ENCODE measurements at places on chromosomes 13 and 19.

DNA sequence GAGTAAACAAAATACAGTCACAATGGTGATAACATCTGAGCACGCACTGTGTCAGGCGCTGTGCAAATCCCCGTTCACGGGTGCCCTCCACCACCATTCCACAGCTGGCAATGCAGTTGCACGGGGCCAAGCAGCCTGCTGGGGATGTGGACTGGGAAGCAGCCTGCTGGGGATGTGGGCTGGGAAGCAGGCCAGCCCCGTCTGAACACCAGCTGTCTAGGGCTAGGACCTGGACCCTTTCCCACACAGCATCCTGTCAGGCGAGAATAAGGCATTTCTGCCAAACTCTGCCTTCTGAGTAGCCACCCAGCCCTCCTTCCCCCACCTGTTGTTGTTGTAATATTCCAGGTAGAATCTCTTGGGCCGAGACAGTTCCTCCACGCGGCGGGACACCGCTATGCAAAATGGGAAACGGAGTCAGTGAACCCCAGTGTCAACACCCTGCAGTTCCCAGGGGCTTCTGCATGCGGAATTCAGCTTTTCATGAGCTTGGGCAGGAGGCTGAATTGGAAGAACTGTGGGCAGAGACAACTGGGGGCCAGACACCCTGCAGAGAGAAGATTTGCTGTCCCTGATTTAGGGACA, 27.8 kb upstream of the MIER2 start:
- no peaks in the 10 kb centered on the region for H3K4me1 ChIP-seq
- DNase-seq, result no peak
- H3K27ac ChIP-seq, result no peak overlapping the region

- peaks cover 96% of the 10 kb centered on the region for H3K36me3 ChIP-seq
- H3K27me3 ChIP-seq, result no peaks in the 10 kb centered on the region
- no peak overlapping the region for H3K4me3 ChIP-seq
Measured at GRCh38 chr19:5925830-5926427, 11.9 kb downstream of the CAPS start.

DNA sequence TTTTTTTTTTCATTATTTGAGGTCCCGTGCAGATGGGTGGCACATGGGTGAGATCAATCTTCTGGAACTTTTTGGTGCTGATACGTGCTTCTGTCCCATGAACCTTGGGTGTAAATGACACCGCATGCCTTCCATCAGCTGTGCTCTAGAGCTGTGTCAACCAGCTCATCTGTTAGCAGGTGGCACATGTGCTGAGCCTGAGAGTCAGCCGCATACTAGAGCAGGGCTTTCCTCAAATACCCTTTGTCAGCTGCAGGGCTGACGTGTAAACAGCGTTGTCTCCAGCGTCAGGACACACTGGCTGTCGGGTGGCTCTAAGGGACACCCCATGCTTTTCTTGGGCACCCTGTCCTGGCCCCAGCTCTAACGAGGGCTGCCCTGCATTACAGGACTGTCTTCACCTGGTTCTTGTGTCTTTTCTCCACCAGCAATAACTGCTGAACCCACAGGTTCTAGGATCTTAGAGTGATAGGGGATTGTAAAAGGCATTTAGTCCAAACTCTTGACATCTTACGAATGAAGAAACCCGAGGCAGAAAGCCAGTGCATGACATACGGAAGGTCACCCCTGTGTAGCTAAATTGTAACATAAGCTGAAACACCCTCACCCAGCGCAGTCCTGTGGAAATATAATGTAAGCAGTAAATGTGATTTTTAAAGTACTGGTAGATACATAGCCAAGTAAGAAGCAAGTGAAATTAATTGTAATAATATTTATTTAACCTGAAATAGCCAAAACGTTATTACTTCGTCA, 119.5 kb downstream of the LRCH1 start:
- H3K4me1 ChIP-seq, result peaks cover 32% of the 10 kb centered on the region
- H3K27ac ChIP-seq, result no peak overlapping the region
- H3K36me3 ChIP-seq, result peaks cover 24% of the 10 kb centered on the region

GRCh38 chr19:38763795-38764220, 9.5 kb downstream of the LGALS7 start:
- H3K36me3 ChIP-seq, result no peaks in the 10 kb centered on the region
- no peaks in the 10 kb centered on the region for H3K4me1 ChIP-seq
- H3K27me3 ChIP-seq, result no peaks in the 10 kb centered on the region
- H3K27ac ChIP-seq, result no peak overlapping the region

GRCh38 chr13:66469745-66470144, 760.4 kb downstream of the PCDH9 start:
- no peak overlapping the region for H3K27ac ChIP-seq
- H3K27me3 ChIP-seq, result no peaks in the 10 kb centered on the region
- H3K36me3 ChIP-seq, result no peaks in the 10 kb centered on the region
- H3K4me1 ChIP-seq, result no peaks in the 10 kb centered on the region

GRCh38 chr13:23695711-23696464, 125.7 kb downstream of the TNFRSF19 start:
- H3K4me1 ChIP-seq, result peaks cover 7% of the 10 kb centered on the region
- H3K27me3 ChIP-seq, result no peaks in the 10 kb centered on the region
- H3K27ac ChIP-seq, result no peak overlapping the region
- DNase-seq, result no peak
- H3K36me3 ChIP-seq, result no peaks in the 10 kb centered on the region

- no peak overlapping the region for H3K27ac ChIP-seq
- H3K36me3 ChIP-seq, result no peaks in the 10 kb centered on the region
- no peak for DNase-seq
- H3K4me3 ChIP-seq, result no peak overlapping the region
- H3K4me1 ChIP-seq, result no peaks in the 10 kb centered on the region
Measured at GRCh38 chr19:35090160-35090505, 25.5 kb upstream of the FXYD3 start.

DNA sequence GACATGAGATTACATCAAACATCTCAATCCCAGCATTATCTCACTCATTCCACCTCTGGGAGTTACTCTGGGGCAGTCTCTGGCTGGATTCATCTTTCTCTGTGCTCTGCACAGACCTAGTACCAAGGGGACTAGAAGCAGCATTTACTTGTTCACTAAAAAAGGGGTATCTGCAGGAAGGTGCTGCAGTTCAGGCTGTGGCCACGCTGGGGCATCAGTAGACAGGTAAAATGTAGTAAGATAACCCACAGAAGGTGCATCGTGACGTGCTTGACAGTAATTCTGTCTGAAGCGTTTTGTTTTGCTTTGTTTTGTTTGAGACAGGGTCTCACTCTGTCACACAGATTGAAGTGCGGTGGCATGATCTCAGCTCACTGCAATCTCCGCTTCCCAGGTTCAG, 29.3 kb downstream of the ZNF564 start:
- no peak overlapping the region for H3K27ac ChIP-seq
- peak overlapping the region; percentile 65 for H3K4me3 ChIP-seq
- no peak for DNase-seq
- H3K4me1 ChIP-seq, result no peaks in the 10 kb centered on the region

GRCh38 chr13:93480553-93481106, 254.0 kb downstream of the GPC6 start:
- DNase-seq, result no peak
- no peaks in the 10 kb centered on the region for H3K4me1 ChIP-seq
- H3K4me3 ChIP-seq, result no peak overlapping the region
- H3K27ac ChIP-seq, result no peak overlapping the region

DNA sequence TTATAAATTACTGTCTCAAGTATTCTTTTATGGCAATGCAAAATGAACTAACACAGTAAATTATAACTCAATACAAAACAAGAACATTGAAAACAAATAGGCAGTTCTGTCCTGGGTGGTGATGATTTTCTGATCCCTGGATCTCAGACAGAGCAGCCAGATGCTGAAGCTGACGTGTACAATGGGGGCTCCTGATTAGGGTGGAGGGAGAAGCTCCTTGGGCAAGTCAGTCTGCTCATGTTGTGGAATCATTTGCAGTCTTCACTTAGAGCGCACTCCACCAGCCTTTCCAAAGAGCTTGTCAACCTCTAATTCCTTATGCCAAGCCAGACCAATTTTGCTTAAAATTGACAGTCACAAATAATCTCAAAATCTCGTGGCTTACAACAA, 21.6 kb downstream of the FXYD5 start:
- no peak overlapping the region for H3K4me3 ChIP-seq
- peaks cover 24% of the 10 kb centered on the region for H3K4me1 ChIP-seq
- DNase-seq, result no peak
- H3K27me3 ChIP-seq, result no peaks in the 10 kb centered on the region
- H3K27ac ChIP-seq, result peak overlapping the region; percentile 38
- H3K36me3 ChIP-seq, result no peaks in the 10 kb centered on the region

GRCh38 chr13:40145139-40145538, 489.7 kb downstream of the COG6 start:
- H3K4me1 ChIP-seq, result no peaks in the 10 kb centered on the region
- no peaks in the 10 kb centered on the region for H3K36me3 ChIP-seq
- DNase-seq, result no peak

- H3K4me3 ChIP-seq, result no peak overlapping the region
- DNase-seq, result no peak
- H3K4me1 ChIP-seq, result no peaks in the 10 kb centered on the region
- H3K27me3 ChIP-seq, result no peaks in the 10 kb centered on the region
Measured at GRCh38 chr13:58960888-58961287, 1202.8 kb downstream of the DIAPH3 start.

GRCh38 chr13:31963631-31964030, 67.9 kb upstream of the FRY start:
- no peaks in the 10 kb centered on the region for H3K36me3 ChIP-seq
- H3K27me3 ChIP-seq, result no peaks in the 10 kb centered on the region
- H3K27ac ChIP-seq, result no peak overlapping the region
- peaks cover 14% of the 10 kb centered on the region for H3K4me1 ChIP-seq
- no peak overlapping the region for H3K4me3 ChIP-seq
- peak; percentile 52 for DNase-seq

- peak overlapping the region; percentile 50 for H3K4me3 ChIP-seq
- no peaks in the 10 kb centered on the region for H3K27me3 ChIP-seq
- peaks cover 65% of the 10 kb centered on the region for H3K4me1 ChIP-seq
- no peaks in the 10 kb centered on the region for H3K36me3 ChIP-seq
- DNase-seq, result peak; percentile 87
- H3K27ac ChIP-seq, result peak overlapping the region; percentile 44
Measured at GRCh38 chr13:31909864-31910551, 121.6 kb upstream of the FRY start.

GRCh38 chr13:95323930-95324662, 22.8 kb upstream of the ABCC4 start:
- no peak overlapping the region for H3K4me3 ChIP-seq
- no peaks in the 10 kb centered on the region for H3K36me3 ChIP-seq
- H3K27ac ChIP-seq, result no peak overlapping the region
- no peaks in the 10 kb centered on the region for H3K27me3 ChIP-seq

DNA sequence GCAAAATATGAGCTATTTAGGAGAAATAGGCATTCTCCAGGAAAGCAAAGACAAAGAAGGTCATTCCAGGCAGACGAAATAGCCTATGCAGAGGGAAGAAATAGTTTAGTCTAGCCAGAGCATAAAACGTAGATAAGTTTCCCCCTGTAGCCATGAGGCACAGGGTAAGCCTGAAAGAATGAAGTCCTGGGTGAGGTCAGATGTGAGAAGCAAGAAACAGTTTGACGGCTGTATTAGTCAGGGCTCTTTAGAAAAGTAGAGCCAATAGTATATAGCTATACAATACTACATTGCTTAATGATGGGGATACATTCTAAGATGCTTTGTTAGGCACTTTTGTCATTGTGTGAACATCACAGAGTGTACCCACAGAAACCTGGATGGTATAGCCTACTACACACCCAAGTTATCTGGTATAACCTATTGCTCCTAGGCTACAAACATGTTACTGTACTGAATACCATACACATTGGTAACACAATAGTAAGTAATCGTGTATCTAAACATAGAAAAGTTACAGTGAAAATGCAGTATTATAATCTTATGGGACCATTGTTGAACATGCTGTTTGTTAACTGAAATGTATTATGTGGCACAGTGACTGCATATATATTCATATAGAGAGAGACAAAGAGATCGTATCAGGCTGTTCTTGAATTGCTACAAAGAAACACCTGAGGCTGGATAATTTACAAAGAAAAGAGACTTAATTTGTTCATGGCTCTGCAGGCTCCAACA, 59.3 kb upstream of the WDFY2 start:
- no peak overlapping the region for H3K4me3 ChIP-seq
- no peaks in the 10 kb centered on the region for H3K36me3 ChIP-seq
- DNase-seq, result no peak
- no peak overlapping the region for H3K27ac ChIP-seq
- no peaks in the 10 kb centered on the region for H3K27me3 ChIP-seq

- H3K36me3 ChIP-seq, result peaks cover 97% of the 10 kb centered on the region
- no peak for DNase-seq
- no peak overlapping the region for H3K4me3 ChIP-seq
- no peaks in the 10 kb centered on the region for H3K4me1 ChIP-seq
- H3K27ac ChIP-seq, result no peak overlapping the region
Measured at GRCh38 chr13:114019367-114019766, 45.5 kb upstream of the C13orf46 start.

GRCh38 chr13:76783798-76784197, 102.4 kb downstream of the KCTD12 start:
- H3K4me3 ChIP-seq, result no peak overlapping the region
- H3K36me3 ChIP-seq, result no peaks in the 10 kb centered on the region
- H3K27ac ChIP-seq, result no peak overlapping the region

GRCh38 chr19:46624958-46625661, at the start of gene PTGIR:
TSS of gene PTGIR (minus strand) at chr19:46625089. CDS start at chr19:46624225, 864 bp downstream.
- no peaks in the 10 kb centered on the region for H3K36me3 ChIP-seq
- H3K4me1 ChIP-seq, result peaks cover 69% of the 10 kb centered on the region
- DNase-seq, result peak; percentile 68
- peak within 1 kb of the TSS; percentile 75 for H3K4me3 ChIP-seq
- H3K27ac ChIP-seq, result peak within 1 kb of the TSS; percentile 69
- no peaks in the 10 kb centered on the region for H3K27me3 ChIP-seq

GRCh38 chr19:48102870-48103751, 7.5 kb downstream of the PLA2G4C start:
- no peaks in the 10 kb centered on the region for H3K27me3 ChIP-seq
- H3K36me3 ChIP-seq, result no peaks in the 10 kb centered on the region
- peak; percentile 43 for DNase-seq

- H3K36me3 ChIP-seq, result no peaks in the 10 kb centered on the region
- peak overlapping the region; percentile 44 for H3K27ac ChIP-seq
- no peaks in the 10 kb centered on the region for H3K27me3 ChIP-seq
- H3K4me1 ChIP-seq, result peaks cover 11% of the 10 kb centered on the region
- H3K4me3 ChIP-seq, result no peak overlapping the region
- DNase-seq, result peak; percentile 39
Measured at GRCh38 chr13:77846173-77846572, 72.5 kb downstream of the EDNRB start.

DNA sequence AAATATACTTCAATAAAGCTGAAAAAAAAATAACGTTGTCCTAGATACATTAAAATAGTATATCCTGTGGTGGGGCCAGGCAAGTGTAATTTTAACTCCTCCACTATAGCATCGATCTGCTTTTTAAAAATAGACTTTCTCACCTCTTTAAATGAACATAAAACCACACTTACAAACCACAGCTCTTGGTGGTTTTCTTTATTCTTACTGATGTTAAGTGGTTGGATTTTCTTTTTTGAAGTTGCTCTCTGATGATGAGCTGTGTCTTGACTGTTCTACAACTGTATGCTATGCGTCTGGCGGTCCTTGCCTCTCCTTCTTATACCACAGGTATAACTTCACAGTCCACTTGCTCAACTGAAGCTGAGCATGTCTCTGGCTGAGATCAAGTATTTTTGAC, 721.5 kb upstream of the KLHL1 start:
- H3K27ac ChIP-seq, result no peak overlapping the region
- DNase-seq, result no peak
- H3K4me1 ChIP-seq, result no peaks in the 10 kb centered on the region
- H3K36me3 ChIP-seq, result no peaks in the 10 kb centered on the region
